ENCODE measurements at places on chromosomes 1 and 21. TPM values are rescaled to one million over a fixed set of nuclear protein-coding genes. Genes with fewer than 3 reads are reported as not detected.

GRCh38 chr21:44548381-44548780 is 2.9 kb downstream of the KRTAP10-2 start:
- DNase-seq: no peak

DNA sequence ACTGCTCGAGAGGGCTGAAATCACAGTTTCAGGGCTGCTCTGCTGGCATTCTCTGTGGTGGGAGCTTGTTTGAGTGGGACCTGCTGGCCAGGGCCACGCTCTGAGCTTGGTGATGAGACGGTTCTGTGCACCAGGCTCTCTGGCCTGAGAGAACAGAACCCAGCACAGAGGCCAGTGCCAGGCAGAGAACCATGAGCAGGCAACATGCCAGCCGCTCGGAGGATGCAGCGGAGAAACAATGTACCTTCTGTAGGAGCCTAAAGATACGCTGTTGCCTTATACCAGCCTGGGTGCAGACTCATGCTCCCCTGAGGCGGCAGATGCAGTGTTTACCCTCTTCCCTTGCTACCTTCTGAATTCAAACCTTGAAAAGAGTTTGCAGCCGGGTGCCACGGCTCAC is 10.0 kb downstream of the C2CD2 start:
- no peak for DNase-seq

- no peak for DNase-seq
These were observed 110.7 kb upstream of the IVNS1ABP start for GRCh38 chr1:185427776-185428175.

DNA sequence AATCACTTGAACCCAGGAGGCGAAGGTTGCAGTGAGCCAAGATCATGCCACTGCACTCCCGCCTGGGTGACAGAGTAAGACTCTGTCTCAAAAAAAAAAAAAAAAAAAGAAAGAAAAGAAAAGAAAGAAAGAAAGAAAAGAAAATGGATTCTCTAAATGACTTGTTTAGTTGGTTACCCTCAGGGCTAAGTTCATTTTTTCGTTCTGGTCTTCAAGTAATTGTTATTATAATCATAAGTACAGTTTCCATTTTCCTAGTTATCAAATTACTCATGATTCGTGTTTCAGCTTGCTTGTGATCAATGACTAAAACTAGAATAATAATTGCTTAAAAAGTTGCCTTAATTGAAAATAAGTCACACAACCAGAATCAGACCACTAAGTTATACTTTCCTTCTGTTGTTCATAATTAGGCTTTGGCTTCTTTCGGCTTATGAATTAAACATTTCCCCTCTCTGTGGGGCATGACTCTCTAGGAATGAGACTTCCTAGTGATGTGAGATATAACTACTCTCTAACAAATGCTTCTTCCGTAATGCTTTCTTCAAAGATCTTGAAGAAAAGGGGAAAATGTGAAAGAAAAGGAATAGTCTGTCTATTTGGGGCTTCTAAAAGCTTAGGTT is 9.6 kb upstream of the RLF start:
- DNase-seq: no peak

GRCh38 chr1:45501505-45501859 is 1.4 kb downstream of the MMACHC start:
- no peak for DNase-seq

DNA sequence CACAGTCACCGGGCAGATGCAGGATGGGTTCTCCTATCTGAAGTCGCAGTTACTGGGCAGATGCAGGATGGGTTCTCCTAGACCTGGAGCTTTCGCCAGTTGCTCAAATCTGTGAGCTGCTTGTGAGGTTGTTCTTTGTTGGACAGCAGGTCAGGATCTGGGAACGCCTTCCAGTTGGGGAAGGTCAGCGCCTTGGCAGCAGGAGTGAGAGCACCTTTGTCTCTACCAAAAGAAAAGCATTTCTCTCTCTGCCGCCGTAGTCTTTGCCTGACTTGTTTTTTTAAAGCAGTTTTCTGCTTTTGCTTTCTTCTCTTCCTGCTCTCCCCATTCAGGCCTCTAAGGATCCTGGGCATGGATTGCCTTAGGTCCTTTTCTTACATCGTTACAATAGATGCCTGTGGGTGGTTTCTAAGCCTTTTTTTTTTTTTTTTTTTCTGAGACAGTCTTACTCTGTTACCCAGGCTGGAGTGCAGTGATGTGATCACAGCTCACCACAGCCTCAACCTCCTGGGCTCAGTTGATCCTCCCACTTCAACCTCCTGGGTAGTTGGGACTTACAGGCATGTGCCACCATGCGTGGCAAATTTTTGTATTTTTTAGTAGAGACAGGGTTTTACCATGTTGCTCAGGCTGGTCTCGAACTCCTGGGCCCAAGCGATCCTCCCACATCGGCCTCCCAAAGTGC is 15.7 kb downstream of the PEX14 start:
- no peak for DNase-seq

The DDR2 gene
- total RNA-seq: 80.3 TPM

The SLC5A9 gene
- total RNA-seq: 0.15 TPM
